Activated T-cell treated with anti-CD3 and anti-CD28 coated beads, Interleukin-2, amount 50 U/mL, for 24 hours (primary cell): ENCODE measurements at places on chromosomes 7 and 10.

- no peak for DNase-seq
Observed at GRCh38 chr10:97780841-97781617, 9.2 kb upstream of the SFRP5 start.

DNA sequence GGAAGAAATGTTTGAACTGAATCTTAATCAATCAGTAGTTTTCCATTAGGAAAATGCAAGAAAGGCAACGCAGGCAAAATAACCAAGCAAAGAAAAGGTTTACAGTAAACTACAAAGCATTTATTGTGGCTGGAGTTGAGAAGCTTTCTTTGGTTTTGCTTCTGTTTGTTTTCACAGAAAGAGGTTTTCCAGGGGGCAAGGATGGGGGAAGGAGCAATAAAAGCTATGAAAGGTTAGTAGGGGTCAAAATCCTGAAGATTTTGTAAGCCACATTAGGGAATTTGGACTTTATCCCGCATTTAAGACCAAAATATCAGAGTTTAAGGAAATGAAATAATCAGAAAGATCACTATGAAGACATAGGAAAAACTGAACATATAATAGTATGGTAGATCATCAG is 51.1 kb downstream of the NT5C2 start:
- DNase-seq, result no peak

GRCh38 chr7:10412422-10413019 is 561.2 kb upstream of the PHF14 start:
- no peak for DNase-seq

DNA sequence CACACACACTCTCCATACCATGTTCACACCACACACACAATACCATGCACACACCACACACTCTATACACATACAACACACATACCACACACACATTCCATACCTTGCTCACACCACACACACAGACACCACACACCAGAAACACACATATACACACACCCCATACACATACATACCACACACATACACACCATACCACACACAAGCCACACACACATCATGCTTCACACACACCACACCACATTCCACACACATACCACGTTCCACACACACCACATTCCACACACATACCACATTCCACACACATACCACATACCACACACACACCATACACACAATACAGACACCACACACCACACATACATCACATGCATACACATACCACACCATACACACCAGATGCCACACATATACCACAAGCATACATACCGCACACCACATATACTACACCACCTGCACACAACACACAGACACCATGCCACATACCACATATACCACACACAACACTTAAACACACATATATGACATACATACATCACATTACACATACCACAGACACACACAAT is 282.7 kb downstream of the POU6F2 start:
- no peak for DNase-seq

GRCh38 chr10:72000073-72001032 is 36.2 kb downstream of the CHST3 start:
- DNase-seq, result no peak

DNA sequence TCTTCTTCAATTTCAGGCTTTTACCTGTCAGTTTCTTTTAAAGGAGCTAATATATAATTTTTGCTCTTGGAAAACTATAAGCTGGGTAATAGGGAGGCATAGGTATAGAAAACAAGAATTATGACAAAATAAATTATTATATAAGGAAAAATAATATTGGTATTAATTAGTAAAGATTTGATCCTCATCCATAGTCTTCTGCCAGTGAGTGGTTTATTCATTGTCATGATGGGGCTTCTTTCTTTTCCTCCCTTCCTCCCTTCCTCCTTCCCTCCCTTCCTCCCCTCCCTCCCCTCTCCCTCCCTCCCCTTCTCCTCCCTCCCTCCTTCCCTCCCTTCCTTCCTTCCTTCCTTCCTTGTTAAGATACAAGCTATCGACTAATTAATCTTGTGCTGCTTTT is 698.6 kb downstream of the SORCS3 start:
- DNase-seq, result no peak

GRCh38 chr10:79028451-79029010 is 40.2 kb upstream of the ZMIZ1 start:
- DNase-seq, result no peak

DNA sequence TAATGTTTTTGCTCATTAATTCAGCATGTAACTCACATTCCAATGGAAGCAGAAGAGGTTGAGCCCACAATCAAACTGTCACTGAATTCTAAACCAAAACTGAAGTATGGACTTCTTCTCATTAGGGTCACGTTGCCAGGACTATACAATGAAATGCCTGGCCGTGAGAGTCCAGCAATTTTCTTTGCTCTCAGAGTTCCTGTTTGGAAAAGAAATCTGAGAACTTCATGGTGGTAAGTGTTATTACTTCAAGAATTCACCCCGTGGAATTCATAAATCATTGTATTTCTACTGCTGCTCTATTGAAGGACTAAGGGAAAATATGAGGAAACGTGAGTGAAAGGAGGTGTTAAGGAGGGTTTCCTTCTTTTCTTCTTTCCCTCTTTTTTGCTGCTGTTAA is 441.8 kb upstream of the AKR1E2 start:
- no peak for DNase-seq

DNA sequence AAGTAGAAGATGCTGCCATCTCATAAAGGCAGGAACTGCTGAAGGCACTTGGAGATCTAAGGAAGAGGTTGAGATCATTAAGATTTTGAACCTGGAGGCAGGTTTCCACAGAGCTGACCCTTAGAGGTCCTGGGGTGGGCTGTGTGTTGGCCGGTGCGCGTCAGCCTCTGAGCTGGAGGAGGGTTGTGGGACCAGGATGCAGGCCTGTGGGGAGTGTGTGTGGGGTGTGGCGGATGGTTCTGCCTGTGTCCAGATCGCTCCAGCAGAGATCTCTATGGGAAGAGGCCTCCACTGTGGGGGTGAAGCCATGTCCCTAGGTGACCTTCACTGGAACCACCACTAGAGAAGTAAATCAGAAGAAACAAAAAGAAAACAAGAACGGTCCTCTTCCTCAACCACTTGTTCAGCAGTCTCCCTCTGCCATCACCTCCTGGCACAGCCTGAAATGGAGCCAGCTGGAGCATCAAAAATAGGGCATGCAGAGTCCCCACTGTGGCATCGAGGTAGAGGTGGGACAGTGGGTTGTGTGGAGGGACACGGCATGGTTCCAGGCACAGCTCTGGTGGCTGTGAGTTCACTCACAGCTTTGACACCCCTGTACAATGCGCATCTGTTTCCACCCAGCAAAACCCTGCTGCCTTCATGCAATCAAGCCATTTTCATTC is 453.8 kb downstream of the TCERG1L start:
- no peak for DNase-seq

- no peak for DNase-seq
Observed at GRCh38 chr10:126114884-126115555, 218.7 kb downstream of the FANK1 start.

DNA sequence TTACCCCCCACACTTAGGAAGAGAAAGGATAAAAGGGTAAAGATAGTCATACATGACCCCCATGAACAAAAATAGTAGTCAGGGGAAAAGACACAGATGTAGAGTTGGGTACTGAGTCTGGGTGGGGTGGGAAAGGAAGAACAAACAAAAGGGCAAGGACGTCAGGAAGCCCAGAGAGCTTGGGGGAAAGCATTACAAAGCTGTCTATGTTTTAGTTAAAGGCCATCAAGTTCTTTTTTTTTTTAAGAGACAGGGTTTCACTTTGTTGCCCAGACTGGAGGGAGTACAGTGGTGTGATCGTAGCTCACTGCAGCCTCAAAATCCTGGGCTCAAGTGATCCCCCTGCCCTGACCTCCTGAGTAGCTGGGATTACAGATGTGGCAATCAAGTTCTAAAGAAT is 98.4 kb upstream of the PDLIM1 start:
- no peak for DNase-seq

- DNase-seq, result no peak
Observed at GRCh38 chr10:77405771-77406241, 231.8 kb downstream of the KCNMA1 start.

- no peak for DNase-seq
Observed at GRCh38 chr7:87448388-87448787, 27.1 kb downstream of the ABCB4 start.

GRCh38 chr10:126905776-126906703 is 812 bp downstream of the DOCK1 start:
- DNase-seq, result no peak

DNA sequence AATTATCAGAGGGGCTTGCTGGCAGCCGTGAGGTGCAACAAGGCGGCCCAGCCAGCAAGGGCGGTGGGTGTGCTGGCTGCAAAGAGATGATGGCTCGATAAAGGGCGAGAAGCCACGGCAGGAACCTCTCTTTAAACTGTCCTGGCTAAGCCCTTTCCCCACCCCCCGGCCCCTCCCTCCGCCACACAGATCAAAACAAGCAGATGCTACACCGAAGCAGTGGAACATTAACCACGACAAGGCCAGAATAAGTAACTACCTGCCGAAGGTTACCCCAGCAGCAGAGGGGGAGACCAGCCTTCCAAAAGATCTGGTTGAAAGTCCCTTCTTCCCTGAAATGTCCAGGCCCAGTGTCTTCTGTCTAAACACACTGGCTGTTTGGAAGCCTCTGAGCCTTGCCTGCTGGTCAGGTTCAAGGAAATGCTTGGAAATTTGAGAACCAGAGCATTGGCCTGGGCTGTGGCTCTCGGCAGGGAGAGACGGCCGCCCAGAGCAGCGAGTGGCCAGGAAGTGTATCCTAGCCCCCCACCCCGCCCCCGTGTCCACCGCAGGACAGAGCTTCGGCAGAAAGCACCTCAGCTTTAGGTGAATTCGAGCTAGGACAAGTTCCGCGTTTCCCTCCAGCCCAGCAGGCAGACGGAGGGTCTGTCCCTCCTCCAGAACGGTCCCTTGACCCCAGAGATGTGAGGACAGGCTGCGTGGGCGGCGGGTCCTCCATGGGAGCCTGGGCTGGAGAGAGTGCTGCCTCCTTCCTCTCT is 2.1 kb downstream of the FAM20C start:
- DNase-seq, result no peak
